ENCODE measurements at places on chromosomes 5 and 9. TPM values are rescaled to one million over a fixed set of nuclear protein-coding genes. Genes with fewer than 3 reads are reported as not detected.

SOX30 gene
- 0.29 TPM for total RNA-seq

BTNL8 gene
- not detected for total RNA-seq

GLRA1 gene
- total RNA-seq, result not detected

PLCXD3 gene
- not detected for total RNA-seq

FBP2 gene
- not detected for total RNA-seq

CDC25C gene
- 6.2 TPM for total RNA-seq

PCDHB7 gene
- not detected for total RNA-seq

DDX4 gene
- total RNA-seq, result not detected

CBY3 gene
- total RNA-seq, result 0.96 TPM

PCDHB2 gene
- total RNA-seq, result not detected

MED27 gene
- total RNA-seq, result 33.0 TPM

GRM6 gene
- total RNA-seq, result not detected

CTSV gene
- total RNA-seq, result 0.08 TPM

PCDHB15 gene
- not detected for total RNA-seq

SLC25A2 gene
- 0.19 TPM for total RNA-seq

LRRC14B gene
- not detected for total RNA-seq

TMEM174 gene
- total RNA-seq, result not detected

DMRT1 gene
- not detected for total RNA-seq

LCN1 gene
- not detected for total RNA-seq

LHX2 gene
- total RNA-seq, result not detected

PCA3 gene
- total RNA-seq, result not detected

LRRC70 gene
- total RNA-seq, result 0.23 TPM
